ENCODE measurements at places on chromosomes 4 and X.

- DNase-seq, result no peak
These were observed 1.4 kb downstream of the ACOX3 start for GRCh38 chr4:8439168-8439567.

DNA sequence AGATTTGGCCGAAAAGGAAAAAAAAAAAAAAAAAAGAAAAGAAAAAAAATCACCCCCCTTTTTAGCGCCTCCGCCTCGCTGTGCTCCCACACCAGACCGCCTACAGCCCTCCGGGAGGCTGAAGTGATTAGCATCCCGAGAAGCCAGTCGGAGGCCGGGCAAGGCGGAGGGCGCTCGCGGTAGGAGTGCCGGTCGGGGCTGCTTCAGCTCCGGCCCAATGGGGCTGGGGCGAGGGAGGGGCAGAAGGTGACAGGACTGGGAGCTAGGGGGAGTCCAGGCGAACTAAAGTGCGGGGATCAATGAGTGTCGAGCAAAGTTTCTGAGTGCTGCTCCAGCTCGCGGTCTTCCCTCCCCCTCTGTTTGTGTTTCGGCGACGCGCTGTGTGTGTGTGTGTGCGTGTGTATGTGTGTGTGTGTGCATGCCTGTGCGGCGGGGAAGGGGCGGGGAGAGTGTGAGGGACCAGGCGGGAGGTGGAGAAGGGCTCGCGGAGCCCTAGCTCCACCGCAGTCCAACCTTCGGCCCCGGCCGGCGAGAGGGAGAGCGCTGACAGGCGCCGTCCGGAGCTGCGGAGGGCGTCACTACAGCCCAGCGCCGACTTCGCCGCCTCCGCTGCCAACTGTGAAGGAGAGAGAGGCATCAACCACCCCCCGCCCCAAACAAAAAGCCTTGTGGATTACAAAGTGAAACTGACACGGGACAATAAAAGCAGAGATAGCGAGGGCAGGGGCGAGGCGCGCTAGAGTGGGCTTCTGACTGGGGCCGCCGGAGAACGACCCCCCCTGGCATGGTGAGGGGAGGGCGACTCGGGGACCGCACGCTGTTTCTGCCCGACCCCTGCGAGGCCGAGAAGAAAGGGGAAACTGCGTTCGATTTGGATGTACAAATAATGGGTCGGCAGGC is at the start of gene FAT4:
Gene FAT4, plus strand, starts transcription at position 280 of the 900 bp plus-strand sequence. CDS start 1,457 bp downstream, outside the sequence.
- DNase-seq, result peak; percentile 80

GRCh38 chr4:114088481-114088880 is 109.0 kb upstream of the ARSJ start:
- no peak for DNase-seq

DNA sequence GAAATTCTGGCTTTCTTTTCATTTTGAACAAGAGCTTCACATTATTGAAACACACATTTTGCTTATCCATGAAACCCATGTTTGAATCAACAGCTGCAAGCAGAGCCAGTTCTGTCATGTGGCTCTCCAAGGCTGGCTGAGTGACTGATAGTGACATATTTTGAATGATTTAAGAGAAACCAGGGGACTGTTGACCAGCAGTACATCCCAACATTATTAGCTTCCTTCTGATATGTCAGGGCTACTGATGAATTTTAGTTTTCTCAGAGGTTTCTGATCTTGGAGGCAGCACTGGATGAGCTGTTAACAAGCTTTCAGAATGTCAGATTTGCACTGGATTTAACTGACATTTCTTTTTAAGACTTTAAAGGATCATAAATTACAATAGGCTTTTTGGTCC is 74.6 kb upstream of the GRXCR1 start:
- DNase-seq, result no peak

GRCh38 chrX:14017399-14017798 is 12.3 kb downstream of the GEMIN8 start:
- DNase-seq, result no peak

DNA sequence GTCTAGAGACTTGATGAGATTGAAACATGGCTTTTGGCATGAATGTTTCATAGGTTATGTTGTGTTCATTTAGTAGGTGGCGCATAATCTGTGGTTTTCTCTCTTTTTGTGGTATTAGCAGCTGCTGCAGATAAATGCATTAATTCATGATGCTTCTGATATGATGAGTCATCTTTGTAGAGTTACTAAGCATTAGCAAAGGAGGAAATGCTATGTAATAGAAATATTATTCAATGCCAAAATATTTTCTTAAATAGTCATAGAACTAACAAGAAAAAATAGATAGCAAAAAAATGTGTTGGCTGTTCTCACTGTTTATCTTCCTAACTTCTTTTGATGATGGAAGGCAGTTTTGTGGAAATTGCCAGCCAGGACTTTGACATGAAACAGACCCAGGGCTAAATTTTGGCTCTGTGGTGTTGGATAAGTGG is 3.6 kb downstream of the ZXDB start:
- DNase-seq, result peak; percentile 62

GRCh38 chr4:16027626-16028025 is 56.2 kb downstream of the PROM1 start:
- no peak for DNase-seq

DNA sequence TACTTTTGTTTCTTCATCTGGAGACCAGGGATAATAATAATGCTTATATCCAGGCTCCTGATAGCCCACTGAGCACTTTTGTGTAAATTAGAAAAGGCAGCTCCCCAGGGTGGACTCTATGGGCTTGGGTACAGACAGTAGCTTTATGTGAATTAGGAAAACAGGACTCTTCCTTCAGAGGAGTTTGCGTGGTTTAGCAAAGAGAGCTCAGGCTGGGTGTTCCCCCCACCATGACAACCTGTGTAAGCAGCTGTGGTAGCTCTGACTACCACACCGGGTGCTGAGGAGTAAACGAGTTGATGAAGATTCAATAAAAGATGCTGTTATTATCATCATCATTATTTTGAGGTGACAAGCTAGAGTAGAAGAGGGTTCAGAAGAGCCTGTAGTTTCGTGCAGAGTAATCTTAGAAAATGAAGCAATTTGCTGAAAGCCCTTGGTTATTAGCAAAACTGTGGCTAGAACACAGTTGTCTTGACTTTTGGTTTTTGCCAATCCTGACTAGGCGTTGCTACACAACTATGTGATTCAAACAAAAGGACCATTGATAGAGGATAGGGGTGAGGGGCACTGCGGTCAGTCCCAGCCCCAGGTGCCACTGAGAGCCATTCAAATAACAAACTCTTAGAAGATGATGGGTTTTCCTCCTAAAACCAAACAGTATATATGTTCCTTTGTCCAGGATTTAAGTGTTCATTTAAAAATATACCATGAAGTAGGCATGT is 60.6 kb upstream of the LIMCH1 start:
- DNase-seq, result no peak

GRCh38 chr4:89899152-89899551 is 4.5 kb downstream of the MMRN1 start:
- DNase-seq, result peak; percentile 43

- no peak for DNase-seq
These were observed 117.0 kb upstream of the SLC4A4 start for GRCh38 chr4:71221510-71222466.

DNA sequence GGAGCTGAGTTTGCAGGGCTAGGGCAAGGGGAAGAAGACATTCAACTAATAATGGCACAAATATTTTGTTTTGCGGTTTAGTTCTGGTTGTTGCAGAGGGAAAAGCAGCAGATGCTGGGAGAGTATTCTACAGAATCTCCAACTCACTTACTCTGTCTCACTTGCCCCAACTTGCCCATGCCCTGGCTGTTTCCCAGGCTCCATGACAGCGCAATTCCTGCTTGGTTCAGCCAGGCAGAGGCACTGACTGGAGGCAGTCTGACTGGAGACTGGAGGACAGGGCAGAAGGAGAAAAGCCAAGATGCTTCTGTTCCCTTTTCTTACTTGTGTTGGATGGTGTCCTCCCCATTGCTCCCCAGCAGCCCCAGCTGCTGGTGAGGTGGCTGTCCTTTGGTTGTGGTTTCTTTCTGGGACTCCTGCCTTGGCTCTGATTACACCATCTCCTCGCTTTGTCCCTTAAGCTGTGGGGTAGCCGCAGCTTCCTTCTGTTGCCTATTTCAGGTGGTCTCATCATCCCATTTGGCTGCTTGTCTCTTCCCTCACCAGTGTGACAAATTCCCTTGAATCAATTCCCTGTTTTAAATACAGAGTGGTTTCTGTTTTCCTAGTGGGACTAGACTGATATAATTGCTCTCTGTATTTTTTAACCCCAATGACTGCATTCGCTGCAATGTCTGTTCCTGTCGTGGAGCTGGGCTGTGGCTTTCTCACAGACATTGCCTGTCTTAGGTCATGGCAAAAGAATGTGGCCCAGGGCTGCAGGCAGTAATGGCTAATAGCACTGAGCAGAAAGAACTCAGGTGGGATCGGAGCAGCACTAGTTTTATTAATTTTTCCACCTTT is 24.2 kb upstream of the RASL11B start:
- DNase-seq, result no peak

DNA sequence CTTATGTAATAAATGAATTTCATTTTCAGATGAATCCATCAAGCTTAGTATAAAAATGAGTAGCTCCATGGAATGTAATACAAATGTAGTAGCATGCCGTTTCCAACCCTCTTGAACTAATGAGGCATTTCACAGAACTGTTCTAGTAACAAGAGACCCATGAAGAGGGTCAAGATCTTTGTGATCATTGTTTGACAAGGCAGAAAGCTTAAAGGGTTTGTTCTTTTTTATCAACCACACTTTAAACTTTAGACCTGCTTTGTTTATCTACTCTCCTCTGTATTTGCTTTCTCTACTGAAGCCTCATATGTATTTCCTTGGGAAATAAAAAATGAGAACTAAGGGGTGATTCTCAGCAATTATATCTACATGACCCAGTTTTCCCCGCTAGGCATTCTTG is 513.9 kb downstream of the ARAP2 start:
- no peak for DNase-seq

GRCh38 chr4:151901631-151902030 is 140.8 kb upstream of the GATB start:
- DNase-seq, result no peak

GRCh38 chr4:177109769-177110168 is 199.9 kb upstream of the NEIL3 start:
- no peak for DNase-seq

DNA sequence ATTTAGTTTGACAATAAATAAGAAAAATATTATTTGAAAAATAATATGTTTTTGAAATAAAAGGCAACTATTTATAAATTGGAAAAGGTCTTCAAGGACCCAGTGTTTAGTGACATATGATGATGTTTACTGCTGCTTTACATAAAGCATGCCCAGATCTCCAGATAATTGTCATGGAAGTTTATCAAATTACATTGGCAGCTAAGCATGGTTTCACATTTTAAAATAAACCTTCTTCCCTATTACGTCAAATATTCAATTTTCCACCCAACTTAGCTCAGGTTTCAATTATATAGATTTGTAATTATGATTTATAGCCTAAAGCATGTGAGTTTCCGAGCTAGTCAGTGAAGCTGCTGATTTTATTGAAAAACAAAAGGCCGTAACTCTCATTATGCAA is 417.2 kb downstream of the CFAP47 start:
- DNase-seq, result no peak

DNA sequence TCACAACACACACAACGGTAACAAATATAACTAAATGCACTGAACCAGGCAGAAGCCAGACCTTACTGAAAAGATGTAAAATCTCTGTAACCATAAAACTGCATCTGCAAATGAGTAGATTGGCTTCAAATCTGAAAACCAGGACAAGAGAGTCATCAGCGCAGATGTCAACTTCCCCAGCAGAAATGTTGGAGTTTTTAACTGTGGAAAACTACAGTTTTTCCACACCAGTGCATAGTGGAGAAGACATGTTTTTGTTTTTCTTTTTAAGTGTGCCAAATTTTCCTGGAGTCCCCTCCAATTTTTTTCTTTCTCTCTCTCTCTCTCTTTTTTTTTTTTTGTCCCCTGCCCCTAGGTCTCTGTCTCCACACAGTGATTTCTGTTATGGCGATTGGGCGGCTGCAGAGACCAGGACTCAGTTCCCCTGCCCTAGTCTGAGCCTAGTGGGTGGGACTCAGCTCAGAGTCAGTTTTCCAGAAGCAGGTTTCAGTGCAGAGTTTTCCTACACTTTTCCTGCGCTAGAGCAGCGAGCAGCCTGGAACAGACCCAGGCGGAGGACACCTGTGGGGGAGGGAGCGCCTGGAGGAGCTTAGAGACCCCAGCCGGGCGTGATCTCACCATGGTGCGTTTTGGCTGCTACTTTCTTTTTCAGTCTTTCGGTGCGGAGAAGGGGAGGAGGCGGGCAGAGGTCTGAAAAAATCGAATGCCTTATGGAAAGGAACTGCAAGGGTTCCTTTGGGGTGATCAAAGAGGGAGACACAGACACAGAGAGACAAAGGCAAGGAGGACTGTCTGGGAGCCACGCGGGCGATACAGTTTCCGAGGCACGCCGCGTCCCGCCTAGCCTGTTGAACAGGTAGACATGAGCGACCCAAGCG is at the start of gene GUCY1A1:
Gene GUCY1A1, plus strand, starts transcription at position 505 of the 878 bp plus-strand sequence. CDS start 30,020 bp downstream, outside the sequence.
- no peak for DNase-seq

DNA sequence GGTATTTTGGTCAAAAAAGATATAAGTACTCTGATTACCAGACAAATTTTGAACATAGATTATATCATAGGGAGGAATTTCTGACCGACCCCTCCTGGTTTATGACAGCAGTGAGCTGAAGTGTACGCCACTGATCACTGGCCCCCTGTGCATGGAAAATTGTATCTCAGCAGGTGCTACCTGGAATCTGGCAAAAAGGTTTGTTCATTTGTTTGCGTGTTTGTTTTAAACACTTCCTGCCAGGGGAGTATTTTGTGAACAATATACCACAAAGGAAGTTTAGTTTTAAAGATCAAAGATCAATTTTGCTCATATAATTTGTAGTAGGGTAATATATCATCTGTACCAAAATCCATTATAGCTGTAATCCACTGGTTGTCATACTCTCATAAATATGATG is 219.7 kb upstream of the TENM3 start:
- no peak for DNase-seq

DNA sequence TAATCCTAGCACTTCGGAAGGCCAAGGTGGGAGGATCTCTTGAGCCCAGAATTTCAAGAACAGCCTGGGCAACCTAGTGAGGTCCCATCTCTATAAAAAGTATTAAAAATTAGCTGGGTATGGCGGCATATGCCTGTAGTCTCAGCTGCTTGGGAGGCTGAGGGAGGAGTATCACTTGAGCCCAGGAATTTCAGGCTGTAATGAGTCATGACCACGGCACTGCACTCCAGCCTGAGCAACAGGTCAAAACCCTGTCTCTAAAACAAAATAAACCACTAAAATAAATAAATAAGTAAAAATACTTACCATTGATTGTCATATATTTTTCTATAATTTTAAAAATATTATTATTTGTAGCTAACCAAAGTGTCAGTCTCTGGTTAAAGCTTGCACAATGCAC is 315.6 kb upstream of the SMIM31 start:
- DNase-seq, result no peak

DNA sequence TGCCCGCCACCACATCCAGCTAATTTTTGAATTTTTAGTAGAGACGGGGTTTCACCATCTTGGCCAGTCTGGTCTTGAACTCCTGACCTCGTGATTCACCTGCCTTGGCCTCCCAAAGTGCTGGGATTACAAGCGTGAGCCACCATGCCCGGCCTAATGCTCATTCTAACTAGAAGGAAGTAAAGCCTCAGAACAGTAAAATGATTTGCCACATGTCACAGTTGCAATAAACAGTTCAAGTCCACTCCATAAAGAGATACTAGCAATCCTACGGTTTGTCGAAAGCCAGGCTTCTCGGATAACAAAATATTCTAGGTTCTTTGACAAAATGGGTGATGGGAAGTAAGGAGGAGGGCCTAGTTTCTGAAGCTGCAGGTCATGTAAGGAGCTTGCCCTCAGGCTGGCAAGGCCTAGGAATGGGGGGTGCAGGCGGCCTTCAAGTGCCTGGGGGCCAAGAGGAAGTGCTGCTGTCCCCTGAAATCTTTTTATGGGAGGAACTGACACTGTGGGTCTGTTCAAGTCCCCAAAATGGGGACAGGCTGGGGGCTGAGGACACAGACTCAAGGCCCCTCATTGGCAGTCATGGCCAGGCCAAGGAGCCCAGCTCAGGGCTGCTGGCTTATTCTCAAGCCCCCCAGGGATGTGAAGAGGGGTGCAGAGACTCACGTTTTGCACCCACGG is 31.8 kb upstream of the ACSL1 start:
- no peak for DNase-seq
